ENCODE measurements at places on chromosomes 4 and X.

GRCh38 chr4:122873821-122874593, 47.4 kb downstream of the FGF2 start:
- peak; percentile 63 for DNase-seq

- no peak for DNase-seq
Measured at GRCh38 chr4:154781126-154781982, at the start of gene RBM46. Gene RBM46, plus strand, starts transcription at chr4:154781272. Its CDS starts 15,481 bp downstream, at chr4:154796753.

- no peak for DNase-seq
Measured at GRCh38 chr4:113971706-113972360, 7.6 kb downstream of the ARSJ start.

GRCh38 chr4:78166622-78167021, 109.5 kb downstream of the FRAS1 start:
- DNase-seq: no peak

DNA sequence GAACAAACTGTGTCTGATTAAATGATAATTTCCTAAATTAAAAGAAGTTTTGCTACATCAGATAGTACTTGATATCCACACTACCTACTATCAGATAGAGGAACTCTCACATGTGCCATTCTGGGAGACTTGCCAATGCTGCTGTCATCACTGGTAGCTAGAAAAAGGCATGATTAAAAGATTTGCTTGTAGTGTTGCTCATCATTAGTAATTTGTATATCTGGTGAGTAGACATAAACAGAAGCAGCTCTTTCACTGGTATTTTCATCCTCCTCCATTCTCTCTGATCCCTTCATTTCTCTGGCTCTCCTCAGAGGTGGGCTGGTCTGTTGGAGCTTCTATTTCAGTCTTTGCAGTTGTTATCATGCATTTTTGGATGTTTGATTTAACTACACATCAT, 56.0 kb downstream of the SPRY1 start:
- peak; percentile 71 for DNase-seq

- DNase-seq: no peak
Measured at GRCh38 chrX:40132751-40133150, 35.0 kb upstream of the BCOR start.

DNA sequence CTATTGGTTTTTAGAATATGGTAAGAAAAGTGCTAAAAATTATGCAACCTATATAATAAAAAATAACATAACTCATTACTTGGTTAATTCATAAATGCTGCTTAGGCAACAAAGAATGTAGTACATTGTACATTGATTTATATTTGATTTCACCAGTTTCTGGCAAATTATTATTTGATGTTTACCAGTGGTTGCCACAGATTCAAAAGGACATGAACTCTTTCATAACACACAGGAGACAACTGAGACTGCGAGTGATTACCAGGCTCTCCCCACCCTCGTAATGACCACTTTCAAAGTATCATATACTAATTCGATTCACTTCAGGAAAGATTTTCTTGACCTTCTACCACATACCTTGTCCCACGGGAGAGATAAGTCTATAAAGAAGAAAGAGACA, 158.5 kb downstream of the NR3C2 start:
- DNase-seq: no peak

DNA sequence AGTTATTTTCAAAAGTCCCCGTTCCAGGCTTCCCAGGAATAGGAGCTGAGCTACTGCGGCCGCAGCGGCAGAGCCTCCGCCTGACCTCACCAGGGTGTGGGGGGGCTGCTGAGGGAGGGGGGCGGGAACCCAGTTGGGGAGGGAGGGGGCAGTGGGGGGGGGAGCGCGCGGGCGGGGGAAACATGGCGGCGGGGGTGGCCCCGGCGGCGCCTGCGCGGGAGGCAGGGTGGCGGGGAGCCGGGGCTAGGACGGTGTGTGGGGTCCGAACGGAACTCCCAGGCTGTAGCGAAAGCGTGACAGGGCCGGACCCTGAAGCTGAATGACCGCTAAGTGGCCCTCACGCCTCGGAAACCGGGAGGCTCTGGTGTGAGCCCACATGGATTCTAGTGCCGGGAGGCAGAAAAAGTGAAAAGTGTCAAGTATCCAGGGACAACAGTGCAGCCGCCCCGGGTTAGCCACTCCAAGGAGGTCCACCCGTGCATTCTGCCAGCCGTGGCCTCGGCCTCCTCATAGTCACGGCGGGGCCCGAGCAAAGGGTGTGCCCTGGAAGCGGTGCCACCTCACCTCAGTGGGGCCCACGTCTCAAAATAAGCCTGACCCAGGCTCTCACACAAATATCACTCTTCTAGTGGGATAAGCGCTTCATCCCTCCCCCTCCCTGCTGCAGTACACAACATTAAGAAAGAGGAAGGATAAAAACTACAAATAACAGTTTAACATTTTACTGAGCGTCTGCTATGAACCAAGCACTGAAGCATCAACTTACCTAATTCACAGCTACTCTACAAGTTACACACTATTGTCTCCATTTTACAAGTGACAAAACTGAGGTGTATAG, at the start of gene KLHL13:
KLHL13 (minus strand) TSS at position 98 of the 838 bp plus-strand sequence. CDS start 88,337 bp downstream, outside the sequence.
- no peak for DNase-seq

DNA sequence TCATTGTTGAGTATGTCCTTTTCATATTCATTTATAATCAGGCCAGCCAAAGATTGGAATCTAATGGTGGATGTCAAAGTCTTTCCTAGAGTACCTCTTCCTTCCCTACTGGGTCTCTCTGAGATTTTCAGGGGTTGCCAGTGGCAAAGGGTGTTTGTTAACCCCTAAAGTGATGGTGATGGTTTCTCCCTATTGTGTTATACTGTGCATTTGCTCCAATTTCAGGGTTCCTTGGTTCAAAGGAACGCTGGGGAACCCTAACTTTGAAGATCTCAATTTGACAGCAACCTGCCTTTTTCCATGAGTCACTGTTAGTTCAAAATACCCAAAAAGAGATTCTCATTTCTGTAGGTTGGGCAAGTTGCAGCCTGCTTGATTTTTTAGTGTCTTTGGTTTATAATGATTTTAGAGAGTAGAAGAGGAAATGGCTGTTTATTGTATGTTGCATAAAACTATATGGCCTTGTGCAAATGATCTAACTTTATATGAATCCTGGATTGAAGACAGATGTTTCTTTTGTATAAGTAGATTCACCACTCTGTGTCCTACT, 23.0 kb downstream of the GAB1 start:
- no peak for DNase-seq

- no peak for DNase-seq
Measured at GRCh38 chr4:851701-852430, 25.9 kb upstream of the CPLX1 start.

- DNase-seq: no peak
Measured at GRCh38 chr4:173012608-173013007, 156.0 kb upstream of the GALNT7 start.

DNA sequence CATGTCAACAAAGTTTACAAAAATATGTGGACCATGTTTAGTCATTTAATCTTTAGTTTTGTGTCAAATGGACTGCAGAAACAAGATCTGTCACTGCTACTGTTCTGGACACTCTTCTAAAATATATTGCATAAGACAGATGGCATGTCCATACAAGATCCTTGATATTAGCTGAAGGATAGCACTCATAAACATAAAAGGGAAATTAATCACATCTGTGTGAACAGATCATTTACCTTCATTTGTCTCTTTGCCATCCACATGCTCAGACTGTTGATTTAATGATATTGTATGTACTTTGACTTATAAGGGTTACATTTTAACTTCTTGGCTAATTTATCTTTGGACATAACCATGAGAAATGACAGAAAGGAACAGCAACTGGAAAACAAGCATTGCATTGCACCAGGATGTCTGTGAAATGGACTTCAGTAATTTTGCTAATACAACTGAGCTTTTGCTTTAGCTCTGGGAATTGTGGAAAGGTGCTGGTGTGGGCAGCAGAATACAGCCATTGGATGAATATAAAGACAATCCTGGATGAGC, at the start of gene UGT2B7:
UGT2B7 (plus strand) TSS at position 364 of the 546 bp plus-strand sequence; CDS start at position 411, 47 bp downstream.
- no peak for DNase-seq

DNA sequence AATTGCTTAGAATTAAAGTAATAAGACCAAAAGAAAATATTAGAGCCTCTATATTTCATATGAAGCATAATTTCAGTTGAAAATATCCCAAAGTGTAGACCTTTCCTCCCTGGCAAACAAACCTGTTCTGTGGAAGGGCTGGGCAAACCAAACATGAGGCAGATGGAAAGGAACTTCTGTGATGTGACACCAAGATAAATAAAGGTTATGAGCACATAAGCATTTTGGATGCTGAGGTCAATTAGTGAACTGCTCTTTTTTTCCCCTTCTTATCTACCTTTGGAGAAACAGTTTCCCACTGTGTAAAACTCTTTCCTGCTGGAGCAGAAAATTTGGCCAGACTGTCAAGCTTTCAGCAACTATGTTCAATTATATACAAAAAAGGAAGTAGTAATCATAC, 109.6 kb upstream of the STIM2 start:
- no peak for DNase-seq

- no peak for DNase-seq
Measured at GRCh38 chrX:155778844-155779553, 102.1 kb upstream of the VAMP7 start.

- DNase-seq: no peak
Measured at GRCh38 chr4:181046809-181047208, 1196.4 kb upstream of the TENM3 start.

DNA sequence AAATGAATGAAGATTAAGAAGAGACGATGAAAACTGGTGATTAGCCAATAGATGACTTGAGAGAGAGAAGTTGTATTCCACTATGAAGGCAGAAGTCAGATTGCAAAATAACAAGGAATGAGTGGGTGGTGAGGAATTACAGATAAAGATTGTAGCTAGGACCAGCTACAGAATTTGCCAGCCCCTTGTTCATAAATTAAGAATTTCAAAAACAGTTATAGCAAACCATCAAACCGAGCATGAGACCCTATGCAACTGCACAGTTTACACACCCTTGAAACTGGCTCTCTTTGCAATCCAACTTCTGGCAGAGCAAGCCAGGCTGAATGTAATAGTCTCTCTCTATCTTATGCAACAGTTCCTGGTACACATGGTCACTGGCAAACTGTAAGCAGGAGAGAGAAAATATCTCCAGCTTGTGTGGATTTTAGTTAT, 35.2 kb downstream of the STAP1 start:
- peak; percentile 8 for DNase-seq

- no peak for DNase-seq
Measured at GRCh38 chrX:104929324-104929723, 291.2 kb downstream of the TEX13A start.

DNA sequence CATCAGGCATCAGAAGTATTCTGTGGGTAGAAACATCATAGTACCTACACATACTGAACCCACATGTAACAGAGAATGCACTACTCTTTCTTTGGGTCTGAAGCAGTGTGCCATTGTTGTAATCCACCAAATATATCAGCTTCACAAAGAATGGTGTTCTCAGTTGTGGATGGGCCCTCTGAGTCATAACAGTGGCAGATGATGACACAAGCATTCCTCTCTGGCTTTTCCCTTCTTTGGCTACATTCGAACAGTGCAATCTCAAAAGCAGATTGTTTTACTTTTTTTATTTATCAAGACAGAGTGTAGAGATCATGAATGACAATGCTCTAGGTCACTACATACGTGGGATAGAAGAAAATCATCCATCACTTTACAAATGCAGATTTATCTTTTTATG, 247.2 kb upstream of the EPHA5 start:
- peak; percentile 45 for DNase-seq

GRCh38 chr4:82031376-82031927, 342.3 kb downstream of the HNRNPD start:
- no peak for DNase-seq

GRCh38 chr4:55458164-55458563, 62.4 kb downstream of the TMEM165 start:
- DNase-seq: no peak

GRCh38 chr4:135065366-135065765, 863.8 kb upstream of the PABPC4L start:
- DNase-seq: no peak

- no peak for DNase-seq
Measured at GRCh38 chr4:101329592-101329991, 17.7 kb downstream of the PPP3CA start.

DNA sequence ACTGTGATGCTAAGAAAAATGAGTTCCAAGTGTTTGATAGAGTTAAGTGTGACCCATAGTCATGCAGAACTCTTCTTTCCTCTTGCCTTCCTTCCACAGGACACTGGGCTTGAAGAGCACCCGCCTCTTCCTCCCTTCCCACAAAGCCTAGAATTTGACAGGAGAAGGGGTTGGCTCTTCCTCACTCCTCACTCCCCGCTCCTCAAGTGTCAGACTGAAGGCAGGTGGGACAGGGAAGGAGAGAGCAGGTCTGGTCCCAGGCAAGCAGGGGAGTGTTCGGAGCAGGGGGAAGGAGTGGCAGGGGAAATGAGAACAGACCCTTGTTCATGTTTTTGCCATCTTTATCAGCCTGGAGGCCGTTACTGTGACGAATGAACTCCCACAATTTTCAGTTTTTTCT, 10.7 kb downstream of the MAGED2 start:
- DNase-seq: no peak

DNA sequence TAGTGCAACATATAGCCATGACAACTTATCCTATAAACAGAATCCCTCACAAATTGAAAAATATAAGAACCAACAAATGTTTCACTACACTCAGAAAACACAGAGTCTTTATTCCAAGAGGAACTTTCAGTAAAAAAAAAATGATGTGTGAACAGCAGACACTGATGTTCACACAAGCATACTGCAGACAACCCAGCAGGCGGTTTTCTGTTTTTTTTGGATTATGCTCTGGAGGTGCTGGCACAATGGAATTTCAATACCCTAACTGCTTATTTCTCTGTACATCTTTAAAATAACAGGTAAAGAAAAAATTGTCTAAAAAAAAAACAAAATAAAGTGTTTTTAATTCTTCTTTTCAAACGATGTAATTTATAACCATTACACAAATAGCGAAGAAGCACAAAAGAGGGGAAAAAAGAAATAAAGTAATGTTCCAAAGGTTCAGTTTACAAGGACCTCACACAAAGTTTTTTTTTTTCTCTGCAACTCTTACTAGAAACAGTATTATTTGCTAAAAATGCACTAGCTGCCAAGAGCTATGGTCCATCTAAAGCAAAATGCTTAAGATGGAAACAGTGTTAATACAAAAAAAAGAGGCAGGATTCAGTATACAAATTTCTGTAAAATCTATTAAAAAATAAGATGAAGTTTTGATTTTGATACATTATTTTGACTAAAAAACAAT, 55.3 kb downstream of the ANAPC10 start:
- DNase-seq: no peak

DNA sequence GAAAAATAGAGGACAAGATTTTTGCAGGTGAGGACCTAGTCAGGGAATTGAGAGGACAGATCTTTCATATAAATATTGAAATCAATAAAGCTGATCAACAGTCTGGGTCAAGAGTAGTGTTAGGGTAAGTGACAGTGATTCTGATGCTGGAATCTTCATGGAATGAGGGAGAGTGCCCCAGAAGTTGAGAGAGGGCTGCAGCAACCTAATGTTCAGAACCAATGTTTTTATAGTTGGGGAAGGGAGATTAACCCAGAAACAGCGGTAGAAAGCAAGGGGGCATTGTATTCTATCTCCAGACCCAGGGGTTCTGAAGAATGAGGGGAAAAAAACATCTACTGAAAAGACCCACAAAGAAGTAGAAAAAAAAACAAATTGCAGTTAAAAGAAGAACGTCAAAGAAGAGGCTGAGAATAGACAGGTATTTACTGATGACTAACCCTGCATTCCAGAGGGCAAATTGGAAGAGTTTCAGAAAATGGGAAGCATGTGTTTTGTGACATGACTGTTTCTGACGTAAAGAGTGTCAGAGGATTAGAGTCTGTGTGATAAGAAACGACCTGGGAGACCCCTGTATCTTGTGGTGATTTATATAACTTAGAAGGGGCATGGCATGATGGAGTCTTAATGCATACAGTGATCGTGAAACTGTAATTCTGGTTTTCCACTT, 819.6 kb upstream of the EPHA5 start:
- DNase-seq: peak; percentile 70

Data from non-pigmented ciliary epithelial cell (primary cell).